ENCODE measurements at places on chromosomes 16 and 17.
A peak's percentile ranks its signal among the peaks of the same experiment; 100 is the strongest.

GRCh38 chr17:10261098-10261497, 62.7 kb upstream of the GAS7 start:
- H3K4me1 ChIP-seq, result no peaks in the 10 kb centered on the region
- H3K27me3 ChIP-seq, result no peaks in the 10 kb centered on the region
- no peak overlapping the region for H3K27ac ChIP-seq
- DNase-seq, result no peak
- H3K4me3 ChIP-seq, result no peak overlapping the region

DNA sequence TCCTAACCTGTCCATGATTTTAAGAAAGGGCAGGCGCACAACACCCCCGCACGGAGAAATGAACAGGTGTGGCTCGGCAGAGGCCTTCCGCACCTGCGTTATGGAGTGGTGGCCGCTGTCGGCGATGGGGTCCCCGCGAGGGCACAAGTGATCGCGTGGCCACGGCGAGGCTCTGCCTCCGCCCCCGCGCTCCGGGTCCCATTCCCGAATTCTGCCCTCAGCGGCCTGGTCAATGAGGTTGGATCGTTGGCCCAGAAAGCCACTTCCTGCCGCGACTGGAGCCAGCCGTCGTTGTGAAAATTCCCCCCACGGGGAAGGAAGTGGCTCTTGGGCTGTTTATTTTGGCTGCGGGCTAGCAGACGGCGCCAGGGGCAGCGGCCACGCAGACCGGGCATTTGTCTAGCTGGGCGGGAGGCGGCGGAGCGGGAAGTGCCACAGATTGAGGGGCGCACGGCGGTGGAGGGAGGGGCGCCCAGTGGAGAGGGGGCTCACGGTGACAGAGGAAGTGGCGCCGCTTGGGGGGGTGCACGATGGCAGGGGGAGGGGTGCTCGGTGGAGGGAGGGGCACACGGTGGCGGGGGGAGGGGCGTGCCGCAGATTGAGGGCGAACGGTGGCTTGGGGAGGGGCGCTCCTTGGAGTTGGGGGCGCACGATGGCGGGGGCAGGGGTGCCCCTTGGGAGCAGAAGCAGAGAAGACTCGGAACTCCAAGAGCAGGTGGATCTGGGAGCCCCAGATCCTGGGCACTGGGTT, 25.0 kb downstream of the MRC2 start:
- H3K4me3 ChIP-seq, result peak overlapping the region; percentile 17
- no peaks in the 10 kb centered on the region for H3K4me1 ChIP-seq
- no peaks in the 10 kb centered on the region for H3K27me3 ChIP-seq
- no peaks in the 10 kb centered on the region for H3K36me3 ChIP-seq
- peak overlapping the region; percentile 67 for H3K27ac ChIP-seq

DNA sequence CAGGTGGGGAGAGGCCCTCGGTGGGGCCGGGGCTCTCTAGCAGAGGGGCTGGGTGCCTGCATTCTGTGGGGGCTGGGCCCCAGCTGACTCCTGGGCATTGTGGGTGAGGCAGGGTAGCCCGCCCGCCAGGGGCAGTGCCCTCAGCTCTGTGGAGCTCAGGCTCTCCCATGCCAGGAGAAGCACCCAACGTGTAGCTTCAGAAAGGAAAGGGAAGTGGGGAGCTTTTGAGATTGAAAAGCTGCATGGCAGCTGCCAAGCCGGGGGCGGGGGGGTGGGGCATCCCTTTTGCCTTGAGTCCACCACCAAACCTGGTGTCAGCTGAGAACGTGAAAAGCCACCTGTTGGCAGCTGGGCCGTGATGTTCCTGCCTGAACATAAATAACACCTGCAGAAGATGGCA, 192.1 kb upstream of the CIBAR2 start:
- no peak for DNase-seq
- H3K4me3 ChIP-seq, result no peak overlapping the region
- no peaks in the 10 kb centered on the region for H3K36me3 ChIP-seq
- no peaks in the 10 kb centered on the region for H3K27me3 ChIP-seq

DNA sequence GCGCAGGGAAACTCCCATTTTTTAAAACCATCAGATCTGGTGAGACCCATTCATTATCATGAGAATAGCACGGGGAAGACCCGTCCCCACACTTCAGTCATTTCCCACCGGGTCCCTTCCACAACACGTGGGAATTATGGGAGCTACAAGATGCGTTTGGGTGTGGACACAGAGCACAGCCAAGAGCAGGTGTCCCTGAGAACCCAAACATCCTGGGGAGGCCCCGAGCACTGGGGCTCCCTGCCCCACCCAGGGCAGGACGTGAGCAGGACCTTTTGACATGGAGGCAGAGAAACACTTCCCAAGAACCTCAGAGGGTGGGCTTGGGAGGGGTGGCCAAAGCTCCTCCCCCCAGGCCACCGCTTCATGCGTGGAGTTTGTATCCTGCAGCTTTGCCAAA, 89.9 kb upstream of the DNAH17 start:
- no peaks in the 10 kb centered on the region for H3K36me3 ChIP-seq
- no peak overlapping the region for H3K4me3 ChIP-seq
- no peaks in the 10 kb centered on the region for H3K4me1 ChIP-seq
- no peaks in the 10 kb centered on the region for H3K27me3 ChIP-seq
- no peak for DNase-seq

DNA sequence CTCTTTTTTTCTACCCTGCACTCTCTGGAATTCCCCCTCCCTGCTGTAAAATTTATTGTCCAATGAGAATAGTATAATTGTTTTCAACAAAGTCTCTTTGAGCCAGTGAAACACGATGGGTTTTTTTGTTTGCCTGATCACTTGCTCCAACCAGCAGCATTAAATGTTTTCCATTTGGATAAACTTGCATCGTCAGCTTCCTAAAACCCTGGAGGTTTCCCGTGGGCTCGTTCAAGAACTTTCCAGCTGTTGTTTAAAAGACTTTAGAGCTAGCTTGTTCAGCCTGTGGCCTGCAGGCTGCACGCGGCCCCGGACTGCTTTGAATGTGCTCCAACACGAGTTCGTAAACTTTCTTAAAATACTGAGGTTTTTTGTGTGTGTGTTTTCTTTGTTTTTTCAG, 14.9 kb downstream of the NAGPA start:
- no peak for DNase-seq
- H3K27ac ChIP-seq, result no peak overlapping the region
- no peaks in the 10 kb centered on the region for H3K36me3 ChIP-seq
- H3K27me3 ChIP-seq, result no peaks in the 10 kb centered on the region
- H3K4me3 ChIP-seq, result no peak overlapping the region

- H3K4me1 ChIP-seq, result no peaks in the 10 kb centered on the region
- H3K27ac ChIP-seq, result no peak overlapping the region
- H3K4me3 ChIP-seq, result no peak overlapping the region
- DNase-seq, result no peak
- no peaks in the 10 kb centered on the region for H3K27me3 ChIP-seq
- no peaks in the 10 kb centered on the region for H3K36me3 ChIP-seq
Measured at GRCh38 chr17:7712111-7712771, 5.3 kb upstream of the DNAH2 start.

Data from pancreas (tissue), 10 donors.